Osteocyte (in vitro differentiated cells): ENCODE measurements at places on chromosomes 2 and 18. TPM values are rescaled to one million over a fixed set of nuclear protein-coding genes. Genes with fewer than 3 reads are reported as not detected.

- no peak for DNase-seq
Measured at GRCh38 chr2:154497019-154497418, 201.5 kb upstream of the KCNJ3 start.

GRCh38 chr2:38070438-38070837 lies 5.5 kb downstream of the CYP1B1 start:
- no peak for DNase-seq

- DNase-seq = no peak
Measured at GRCh38 chr2:65278531-65278981, 50.9 kb downstream of the ACTR2 start.

GRCh38 chr2:41204315-41204714 lies 752.4 kb upstream of the SLC8A1 start:
- DNase-seq = no peak

Gene ACOXL
- not detected in 2 replicates for total RNA-seq

GRCh38 chr2:197450465-197450864 lies 2.9 kb upstream of the COQ10B start:
- no peak for DNase-seq

DNA sequence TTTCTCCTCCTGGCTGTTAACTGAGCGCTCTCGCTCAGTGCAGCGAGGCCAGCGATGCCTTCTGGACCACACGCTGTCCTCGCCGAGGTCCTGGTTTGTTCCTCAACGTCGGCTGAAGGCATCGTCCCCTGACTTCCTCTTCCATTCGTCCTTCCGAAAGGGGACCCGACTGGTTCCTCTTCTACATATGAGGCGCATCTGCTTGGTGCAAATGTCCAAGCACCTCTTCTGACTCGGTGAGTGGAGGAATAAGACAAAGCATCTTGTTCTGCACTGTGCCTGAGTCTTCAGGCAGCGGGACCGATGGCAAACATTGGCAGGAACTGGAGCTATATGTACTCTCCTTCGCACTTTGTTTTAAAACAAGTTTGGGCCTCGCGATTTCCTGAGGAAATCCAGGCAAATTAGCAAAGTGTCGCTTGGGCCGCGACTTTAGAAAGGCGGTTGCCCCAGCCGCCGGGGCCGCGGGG lies 621 bp upstream of the KCNS3 start:
- DNase-seq = no peak

Gene ERBB4
- 2.5 and 2.8 TPM in 2 replicates for total RNA-seq

- no peak for DNase-seq
Measured at GRCh38 chr2:67135208-67135607, 261.9 kb upstream of the ETAA1 start.

GRCh38 chr2:240604291-240604938 lies 17.9 kb downstream of the CAPN10 start:
- no peak for DNase-seq

Gene CNRIP1
- 33.9 and 35.9 TPM in 2 replicates for total RNA-seq

Gene HOXD1
- total RNA-seq = not detected in 2 replicates

GRCh38 chr2:156436497-156437085 lies 412 bp downstream of the GPD2 start:
- DNase-seq = no peak

Gene VPS4B
- total RNA-seq = 59.1 and 64.5 TPM in 2 replicates

GRCh38 chr2:222982010-222982908 lies 69.7 kb upstream of the KCNE4 start:
- peak; percentile 73 for DNase-seq

GRCh38 chr2:47905386-47906156 lies 727 bp downstream of the FBXO11 start:
- DNase-seq = peak; percentile 89

DNA sequence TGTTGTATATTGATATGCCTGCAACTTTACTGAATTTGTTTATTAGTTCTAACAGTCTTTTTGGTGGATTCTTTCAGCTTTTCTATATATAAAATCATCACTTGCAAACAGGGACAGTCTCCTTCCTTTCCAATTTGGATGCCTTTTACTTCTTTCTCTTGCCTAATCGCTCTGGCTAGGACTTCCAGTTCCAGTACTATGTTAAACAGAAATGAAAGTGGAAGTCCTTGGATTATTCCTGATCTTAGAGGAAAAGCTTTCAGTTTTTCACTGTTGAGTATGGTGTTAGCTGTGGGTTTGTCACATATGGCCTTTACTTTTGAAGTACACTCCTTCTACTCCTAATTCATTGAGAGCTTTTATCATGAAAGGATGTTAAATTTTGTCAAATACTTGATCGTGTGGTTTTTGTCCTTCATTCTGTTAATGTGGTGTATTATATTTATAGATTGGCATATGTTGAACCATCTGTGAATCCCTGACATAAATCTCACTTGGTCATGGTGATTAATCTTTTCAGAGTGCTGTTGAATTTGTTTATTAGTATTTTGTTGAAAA lies 52.9 kb downstream of the REL start:
- DNase-seq = no peak

DNA sequence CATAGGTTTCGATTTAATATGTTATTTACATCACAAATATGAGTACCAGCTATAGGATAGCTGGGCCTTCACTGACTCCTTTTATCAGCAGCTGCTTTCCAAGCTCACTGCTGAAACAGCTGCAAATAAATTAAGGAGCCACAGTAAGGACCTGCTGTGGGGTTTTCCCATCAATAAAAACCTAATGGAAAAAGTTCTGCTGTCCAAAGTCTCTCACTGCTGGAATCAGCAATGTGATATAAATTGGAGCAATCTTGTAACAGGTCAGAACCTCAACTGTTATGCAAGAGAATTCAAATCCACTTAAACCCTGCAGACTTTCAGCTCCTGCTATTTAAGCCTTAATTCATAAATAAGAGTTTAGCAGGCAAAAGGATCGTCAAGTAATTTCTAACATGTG lies 61.3 kb downstream of the NEB start:
- no peak for DNase-seq

Gene PROM2
- total RNA-seq = 1.3 and 1.6 TPM in 2 replicates

- no peak for DNase-seq
Measured at GRCh38 chr2:172398440-172398839, 28.9 kb upstream of the ITGA6 start.

Gene DSC2
- total RNA-seq = 1.2 and 1.6 TPM in 2 replicates

DNA sequence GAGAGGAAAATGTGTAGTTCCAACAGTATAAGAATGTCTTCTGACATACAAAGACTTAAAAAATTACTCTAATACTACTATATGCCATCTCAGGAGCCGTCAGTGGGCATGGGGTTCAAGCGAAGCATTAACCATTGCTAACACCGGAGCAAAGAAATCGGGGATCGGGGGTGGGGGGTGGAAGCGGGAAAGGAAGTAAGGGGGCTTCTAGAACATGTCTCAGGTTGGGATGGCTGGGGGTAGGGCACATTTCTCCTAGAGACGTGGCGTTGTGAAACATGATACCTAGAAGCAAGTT lies 702 bp downstream of the LMAN1 start:
- DNase-seq = no peak

GRCh38 chr18:13165636-13166423 lies 52.7 kb upstream of the LDLRAD4 start:
- no peak for DNase-seq

DNA sequence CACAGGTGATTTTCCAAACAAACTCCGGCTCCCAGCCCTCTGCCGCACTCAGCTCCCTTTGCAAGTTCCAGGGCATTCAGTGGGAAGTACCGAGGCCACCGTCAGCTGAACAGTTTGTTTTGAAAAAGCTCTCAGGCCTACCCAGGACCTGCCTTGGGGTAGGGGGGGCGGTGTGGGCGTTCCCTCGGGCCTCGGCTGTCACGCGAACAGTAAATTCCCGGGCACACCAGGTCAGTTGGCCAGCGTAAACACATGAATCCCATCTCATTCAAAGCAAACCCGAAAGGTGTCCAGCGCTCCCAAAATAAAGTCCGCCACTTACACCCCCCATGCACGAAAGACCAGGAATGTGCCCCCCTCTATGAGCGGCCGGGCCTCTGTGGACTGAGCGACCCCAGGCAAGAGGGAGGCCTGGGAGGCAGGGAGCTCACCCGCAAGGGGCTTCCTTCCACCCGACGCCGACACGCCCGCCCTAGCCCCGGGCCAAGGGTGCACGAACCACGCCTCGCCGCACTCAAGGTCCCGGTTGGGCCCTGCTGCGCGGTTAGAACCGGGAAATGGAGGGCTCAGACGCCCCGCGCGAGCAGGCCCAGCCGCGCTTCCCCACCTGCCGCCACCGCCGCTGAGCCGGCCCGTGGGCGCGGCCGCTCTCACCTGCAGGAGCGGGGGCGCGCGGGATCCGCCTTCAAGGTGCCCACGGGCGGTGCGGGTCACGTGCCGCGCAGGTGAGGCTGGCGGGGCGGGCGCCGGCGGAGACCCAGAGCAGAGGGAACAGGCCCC lies at the start of gene WDSUB1:
WDSUB1 (minus strand) TSS at position 775 of the 780 bp plus-strand sequence. CDS start 3,634 bp downstream, outside the sequence.
- peak; percentile 90 for DNase-seq

GRCh38 chr2:48549972-48550371 lies 20.0 kb downstream of the STON1 start:
- DNase-seq = no peak

GRCh38 chr2:201833781-201834180 lies 27.4 kb downstream of the CDK15 start:
- no peak for DNase-seq

- DNase-seq = no peak
Measured at GRCh38 chr2:67841711-67842110, 221.1 kb downstream of the C1D start.

DNA sequence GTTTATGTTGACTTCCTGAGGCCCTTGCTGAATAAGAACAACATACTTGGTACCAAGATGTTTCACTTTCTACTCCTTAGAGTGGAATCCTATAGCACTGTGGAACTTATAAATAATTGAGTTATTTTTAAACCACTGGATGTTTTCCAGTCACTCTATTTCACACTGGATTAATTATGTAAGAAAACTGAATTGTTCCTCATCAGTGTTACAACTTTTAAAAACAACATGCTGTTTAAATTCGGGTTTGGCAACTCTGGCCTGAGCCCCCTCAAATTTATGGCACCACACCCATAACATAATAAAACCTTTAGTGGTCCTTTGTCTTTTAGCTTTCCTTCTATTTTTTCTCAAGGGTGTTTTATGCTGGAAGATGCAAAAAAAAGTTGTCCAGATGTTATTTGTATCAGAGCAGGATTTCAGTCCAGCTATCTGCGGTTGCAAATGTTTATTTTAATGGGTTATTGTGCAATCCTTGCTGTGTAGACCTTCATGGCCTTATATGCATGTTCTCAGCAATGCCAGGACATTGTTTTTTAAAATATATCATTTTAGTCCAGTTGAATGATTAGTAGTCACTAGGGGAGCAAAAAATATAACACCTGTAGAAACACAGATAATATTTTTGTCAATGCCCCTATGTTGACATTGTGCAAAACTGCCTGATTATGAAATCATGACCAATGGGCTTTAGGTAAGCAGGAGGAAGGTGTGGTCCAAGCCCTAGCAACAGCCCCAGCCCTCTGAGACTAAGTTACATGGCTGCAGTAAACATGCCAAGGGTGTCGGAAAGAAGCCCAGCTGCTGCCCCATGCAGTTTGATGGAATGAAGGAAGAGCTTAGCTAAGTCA lies 638.0 kb upstream of the ZEB2 start:
- DNase-seq = peak; percentile 85

DNA sequence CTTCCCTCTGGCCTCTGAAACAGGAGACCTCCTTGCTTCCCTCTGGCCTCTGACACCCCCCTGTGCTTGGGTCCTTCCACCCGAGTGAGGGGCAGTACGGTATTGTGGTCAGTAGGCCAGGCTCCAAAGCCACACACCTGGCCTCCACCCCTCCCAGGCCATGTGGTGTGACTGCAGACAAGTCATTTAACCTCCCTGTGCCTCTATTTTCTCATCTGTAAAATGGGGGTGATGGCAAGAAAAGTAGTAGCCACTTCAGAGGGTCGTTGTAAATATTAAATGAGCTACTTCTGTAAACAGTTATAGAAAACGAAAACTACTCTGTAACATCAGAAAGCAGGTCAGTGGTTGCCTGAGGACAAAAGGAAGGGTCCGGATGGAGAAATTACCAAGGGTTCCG lies 74.2 kb downstream of the SMAD7 start:
- DNase-seq = no peak

Gene PTPN2
- 27.1 and 28.6 TPM in 2 replicates for total RNA-seq

GRCh38 chr2:135829378-135830135 lies 7.4 kb downstream of the LCT start:
- no peak for DNase-seq

GRCh38 chr2:231527955-231528635 lies 2.1 kb downstream of the NMUR1 start:
- no peak for DNase-seq

- no peak for DNase-seq
Measured at GRCh38 chr18:45556222-45556621, 59.1 kb upstream of the SLC14A2 start.

Gene ARMC9
- total RNA-seq = 178 and 204 TPM in 2 replicates

DNA sequence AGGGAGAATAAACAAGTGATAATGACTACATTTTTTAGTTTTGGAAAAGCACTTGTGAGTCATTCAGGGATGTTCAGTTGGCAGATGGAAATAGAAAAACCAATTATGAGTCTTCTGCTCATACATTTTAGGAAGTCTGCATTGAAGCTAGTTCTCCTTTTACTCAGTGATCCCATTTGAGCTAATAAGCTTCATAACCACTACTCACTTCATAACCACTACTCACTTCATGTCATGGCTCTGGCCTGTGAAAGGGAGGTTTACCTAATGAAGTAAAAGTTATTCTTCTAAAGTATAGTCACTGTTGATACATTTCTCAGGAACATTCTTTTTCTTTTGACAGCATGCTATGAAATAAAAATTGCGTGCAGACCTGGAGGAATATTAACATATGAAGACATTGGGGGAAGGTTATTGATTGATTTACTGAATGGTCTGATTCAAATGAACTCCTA lies 948.7 kb downstream of the TSN start:
- no peak for DNase-seq

GRCh38 chr2:185375731-185376130 lies 362.9 kb upstream of the FSIP2 start:
- no peak for DNase-seq

DNA sequence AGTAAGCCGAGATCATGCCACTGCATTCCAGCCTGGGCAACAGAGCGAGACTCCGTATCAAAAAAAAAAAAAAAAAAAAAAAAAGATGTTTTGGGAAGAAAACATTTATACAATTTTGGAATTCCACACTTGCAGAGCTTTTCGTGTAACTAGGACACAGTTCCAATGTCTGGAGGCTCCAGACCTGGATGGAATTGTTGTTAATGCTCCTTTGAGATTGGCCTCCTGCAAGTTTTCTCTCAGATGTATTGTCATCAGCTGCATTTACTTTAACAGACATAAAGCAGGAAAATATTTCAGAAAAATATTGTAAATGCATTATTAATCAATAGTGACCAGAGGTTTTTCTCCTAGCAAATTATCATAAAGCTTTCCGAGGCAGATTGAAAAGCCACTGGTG lies 124.1 kb downstream of the RBM43 start:
- DNase-seq = no peak

Gene SRD5A2
- not detected in 2 replicates for total RNA-seq

Gene SIX3
- total RNA-seq = not detected in 2 replicates

- DNase-seq = no peak
Measured at GRCh38 chr18:8806100-8806797, 100.9 kb downstream of the MTCL1 start.

DNA sequence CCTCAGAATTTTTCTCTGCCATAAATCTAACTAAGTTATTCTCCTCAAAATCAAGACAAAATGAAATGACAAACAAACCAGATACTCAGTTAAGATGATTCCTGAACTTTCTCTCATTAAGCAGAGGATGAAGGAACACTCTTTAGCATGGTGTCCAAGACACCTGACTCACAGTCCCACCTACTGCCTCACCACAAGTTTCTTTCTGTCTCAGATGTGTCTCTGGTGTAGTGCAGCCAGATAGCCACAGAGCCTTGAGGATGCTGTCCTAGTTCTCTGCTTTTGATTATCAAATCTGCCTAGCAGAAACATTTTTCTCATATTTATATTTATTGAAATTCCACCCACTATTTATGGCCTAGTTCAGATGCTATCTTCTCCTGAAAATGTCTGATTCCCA lies 103.6 kb upstream of the TMEM200C start:
- no peak for DNase-seq
